Kidney (tissue), 22 donors: ENCODE measurements at places on chromosomes 3 and 15.

GRCh38 chr3:114223143-114223542 lies 14.2 kb downstream of the ZNF80 start:
- no peak for DNase-seq

- DNase-seq: peak; percentile 39
These were observed 543.4 kb downstream of the GBE1 start for GRCh38 chr3:81218023-81218422.

DNA sequence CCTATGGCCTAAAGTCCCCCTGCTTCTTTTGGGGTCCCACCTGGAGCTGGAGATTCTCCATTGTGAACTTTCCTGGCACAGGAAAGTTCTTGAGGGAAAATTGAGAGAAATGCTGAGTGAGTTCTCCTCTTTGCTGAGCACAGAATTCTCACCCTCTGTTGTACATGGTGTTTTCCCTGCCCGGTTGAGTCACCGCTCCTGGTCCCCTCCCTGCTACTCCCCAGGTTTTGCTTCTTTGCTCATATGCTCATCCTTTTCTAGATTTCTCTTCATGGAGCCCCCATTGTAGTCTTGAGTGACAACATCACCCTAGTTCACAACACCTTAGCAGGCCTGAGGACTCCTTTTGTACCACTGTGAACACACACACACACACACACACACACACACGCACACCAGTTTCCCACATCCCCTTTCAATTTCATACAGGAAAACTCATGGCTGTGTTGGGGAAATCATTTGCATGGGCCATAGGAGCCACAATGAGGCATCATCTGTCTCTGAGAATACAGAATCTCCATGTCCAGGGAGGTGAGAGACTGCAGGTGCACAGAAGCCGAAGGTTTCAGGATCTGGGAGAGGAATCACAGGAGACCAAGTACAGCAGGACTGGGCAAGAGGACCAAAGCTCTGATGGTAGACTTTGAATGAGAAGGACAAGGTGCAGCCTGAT lies 585.3 kb downstream of the GOLGA6L6 start:
- DNase-seq: no peak

DNA sequence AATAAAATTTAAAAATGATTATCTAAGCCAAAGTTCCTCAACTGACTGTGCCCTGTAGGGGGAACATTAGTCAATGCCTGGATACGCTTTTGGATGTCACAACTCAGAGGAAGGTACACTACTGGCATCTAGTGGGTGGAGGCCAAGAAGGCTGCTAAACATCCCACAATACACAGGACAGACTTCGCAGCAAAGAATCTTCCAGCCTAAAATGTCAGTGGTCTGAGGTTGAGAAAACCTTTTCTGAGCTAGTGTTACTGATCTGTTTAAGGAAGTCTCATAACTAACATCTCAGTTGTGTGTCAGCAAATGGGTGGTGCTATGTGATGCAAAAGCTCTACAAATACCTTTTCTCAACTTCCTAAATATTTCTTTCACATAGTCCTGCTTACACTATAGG lies 20.9 kb upstream of the LDHAL6B start:
- DNase-seq: no peak

- DNase-seq: no peak
These were observed 3.7 kb upstream of the ALPK3 start for GRCh38 chr15:84813435-84813834.

GRCh38 chr3:119856695-119857094 lies 74.8 kb downstream of the NR1I2 start:
- no peak for DNase-seq

GRCh38 chr3:2153053-2153452 lies 54.4 kb downstream of the CNTN4 start:
- DNase-seq: no peak

- no peak for DNase-seq
These were observed 303.2 kb upstream of the SOX14 start for GRCh38 chr3:137460944-137461343.

DNA sequence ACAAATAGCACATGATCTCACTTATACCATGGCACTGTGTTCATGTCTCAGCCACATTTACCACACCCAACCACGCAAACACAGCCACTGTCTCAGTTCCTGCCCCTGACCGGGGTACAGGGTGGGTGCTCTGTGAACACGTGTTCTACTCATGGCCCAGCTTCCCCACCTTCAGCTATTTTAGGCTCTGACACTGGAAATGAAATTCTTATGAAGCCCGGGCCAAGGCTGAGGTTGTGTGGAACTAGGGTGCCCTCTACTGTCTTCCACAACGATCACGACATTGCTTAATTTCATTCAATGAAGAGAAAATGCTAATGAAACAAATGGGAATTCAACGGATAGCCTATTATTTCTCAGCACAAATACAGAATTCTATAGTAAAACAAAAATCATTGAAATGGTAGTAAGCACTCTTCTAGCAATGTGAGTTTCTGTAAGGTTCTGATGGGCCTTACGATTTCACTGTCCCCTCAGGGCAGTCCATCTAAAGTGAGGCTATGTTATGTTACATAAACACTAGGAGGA lies 2.1 kb upstream of the GABRA5 start:
- peak; percentile 66 for DNase-seq

DNA sequence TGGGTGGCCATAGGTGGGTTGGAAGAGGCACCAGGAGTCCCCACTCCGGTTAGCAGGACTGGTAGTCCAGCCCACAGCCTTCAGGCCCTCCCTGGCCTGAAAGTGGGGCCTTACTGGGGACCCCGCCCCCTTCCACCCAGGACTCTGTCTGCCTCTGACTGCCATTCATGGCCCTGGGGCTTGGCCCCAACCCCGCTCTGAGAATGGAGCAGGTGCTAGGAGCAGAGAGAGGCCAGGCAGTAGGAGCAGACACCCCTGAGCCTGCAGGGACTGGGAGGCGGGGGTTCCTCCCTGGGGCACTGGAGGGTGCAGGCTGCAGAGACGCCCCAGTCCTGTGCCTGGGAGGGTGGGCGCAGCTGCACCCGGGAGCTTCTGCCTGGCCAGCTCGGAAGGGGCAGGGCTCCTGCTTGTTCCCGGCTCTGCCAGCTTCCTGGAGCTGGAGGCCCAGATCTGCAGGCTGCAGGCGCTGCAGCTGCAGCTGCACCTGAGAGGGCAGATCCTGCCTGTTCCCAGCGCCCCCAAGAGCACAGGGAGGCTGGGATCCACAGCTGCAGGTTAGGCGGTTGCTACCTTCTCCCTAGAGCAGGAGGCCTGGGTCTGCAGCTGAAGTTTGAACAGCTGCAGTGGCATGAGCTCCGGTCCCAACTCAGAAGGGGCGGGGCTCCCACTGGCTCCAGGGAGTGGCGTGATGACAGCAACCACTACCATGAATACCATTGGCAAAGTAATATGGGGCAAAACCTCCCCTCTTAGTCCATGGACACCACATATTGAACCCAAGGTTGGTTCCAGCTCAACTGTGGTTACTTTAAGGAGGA lies 194.7 kb downstream of the SQOR start:
- DNase-seq: no peak

DNA sequence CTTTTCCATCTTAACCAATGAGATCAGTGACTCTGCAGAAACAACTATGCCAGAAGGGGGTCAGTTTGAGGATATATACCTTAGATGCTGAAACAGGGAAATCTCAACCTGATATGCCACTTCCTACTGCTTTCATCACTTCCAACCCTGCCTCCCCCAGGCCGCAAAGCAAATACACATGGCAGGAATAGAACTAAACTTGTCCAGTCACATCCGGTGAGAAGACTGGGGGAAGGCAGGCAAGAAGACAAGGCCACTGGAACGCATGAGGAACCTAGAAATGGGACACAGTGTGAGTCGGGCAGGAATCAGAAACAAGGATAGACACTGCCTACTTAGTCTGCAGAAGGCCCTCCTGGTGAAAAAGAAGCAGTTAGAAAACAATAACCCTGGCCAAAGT lies 90.6 kb downstream of the MYO5A start:
- DNase-seq: no peak

DNA sequence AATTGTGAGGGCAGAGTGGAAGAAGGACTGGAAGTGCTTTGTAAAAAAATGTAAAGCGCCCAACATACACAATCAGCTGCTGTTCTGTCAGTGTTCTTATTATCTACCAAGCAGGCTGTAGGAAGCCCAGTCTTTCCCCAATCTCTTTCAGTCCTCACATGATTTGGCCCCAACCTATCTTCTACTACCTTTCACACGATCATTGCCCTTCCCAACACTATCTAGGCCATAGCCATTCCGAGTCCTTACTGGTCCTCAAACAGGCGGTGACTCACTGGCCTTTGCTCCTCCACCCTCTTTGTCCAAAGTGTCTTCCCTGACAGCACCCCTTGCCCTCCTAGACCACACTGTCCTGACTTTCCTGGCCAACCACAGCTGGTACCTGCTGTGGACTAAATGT lies 861 bp upstream of the RFT1 start:
- DNase-seq: no peak

DNA sequence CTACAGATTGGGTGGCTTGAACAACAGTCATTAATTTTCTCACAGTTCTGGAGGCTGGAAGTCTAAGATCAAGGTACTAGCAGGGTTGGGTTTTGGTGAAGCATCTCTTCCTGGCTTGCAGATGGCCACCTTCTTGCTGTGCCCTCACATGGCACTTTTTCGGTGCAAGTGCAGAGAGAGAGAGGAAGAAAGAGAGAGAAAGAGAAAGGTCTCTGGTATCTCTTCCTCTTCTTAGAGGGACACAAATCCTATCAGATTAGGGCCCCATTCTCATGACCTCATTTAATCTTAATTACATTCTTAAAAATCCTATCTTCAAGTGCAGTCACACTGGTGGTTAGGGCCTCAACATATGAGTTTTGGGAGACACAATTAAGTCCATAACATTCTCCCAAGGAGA lies 167.1 kb downstream of the NFKBIZ start:
- no peak for DNase-seq

DNA sequence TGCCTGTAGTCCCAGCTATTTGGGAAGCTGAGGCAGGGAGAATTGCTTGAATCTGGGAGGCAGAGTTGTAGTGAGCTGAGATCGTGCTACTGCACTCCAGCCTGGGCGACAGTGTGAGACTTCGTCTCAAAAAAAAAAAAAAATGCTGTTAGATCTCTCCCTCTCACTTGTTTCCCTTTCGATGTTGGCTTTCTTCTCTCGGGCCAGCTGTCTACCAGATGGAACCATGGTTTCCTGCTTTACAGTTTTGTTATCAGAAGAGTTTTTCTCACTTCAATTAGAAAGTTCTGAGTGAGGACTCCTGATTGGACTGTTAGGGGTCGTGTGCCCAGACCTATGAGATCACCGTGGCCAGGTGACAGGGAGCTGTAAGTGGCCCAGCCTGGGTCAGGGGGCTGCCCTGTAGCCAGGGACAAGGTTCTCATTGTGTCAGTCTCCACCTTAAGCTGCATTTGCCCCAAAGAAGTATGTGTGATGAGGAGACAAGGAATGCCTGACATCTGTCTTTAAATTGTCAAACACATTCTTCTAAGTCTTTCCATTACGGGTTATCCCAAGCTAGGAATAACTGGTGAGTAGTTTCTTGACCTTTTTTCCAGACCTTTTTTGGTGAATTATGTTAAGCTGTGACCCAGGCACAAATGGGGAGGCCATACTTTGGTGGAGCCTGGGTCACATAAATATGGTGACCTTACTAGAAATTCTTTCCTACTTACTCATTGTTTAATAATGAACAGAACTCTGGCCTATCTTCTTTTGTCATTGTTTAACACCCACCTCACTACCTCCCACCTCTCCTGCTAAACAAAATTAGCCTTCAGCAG lies 25.2 kb downstream of the SNAPC5 start:
- no peak for DNase-seq

GRCh38 chr3:175308097-175308496 lies 449.0 kb downstream of the NAALADL2 start:
- DNase-seq: no peak

DNA sequence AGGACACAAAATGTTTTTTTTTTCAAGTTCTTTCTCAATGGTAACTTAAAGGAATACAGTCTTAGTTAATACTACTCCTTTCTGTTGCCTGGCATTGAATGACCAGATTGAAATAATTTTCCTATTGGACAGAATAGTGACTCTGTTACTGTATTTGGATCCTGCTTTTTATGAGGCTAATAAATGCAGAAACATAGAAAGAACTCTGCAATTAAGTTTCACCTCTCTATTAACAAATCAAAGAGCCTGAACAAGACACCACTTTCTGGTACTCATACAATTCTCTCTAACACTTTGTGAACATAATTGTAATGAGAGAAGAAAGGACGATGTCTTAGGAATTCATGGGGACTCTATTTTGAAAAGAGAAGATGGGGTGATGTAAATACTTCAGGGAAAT lies 308.4 kb upstream of the ROBO2 start:
- DNase-seq: no peak

DNA sequence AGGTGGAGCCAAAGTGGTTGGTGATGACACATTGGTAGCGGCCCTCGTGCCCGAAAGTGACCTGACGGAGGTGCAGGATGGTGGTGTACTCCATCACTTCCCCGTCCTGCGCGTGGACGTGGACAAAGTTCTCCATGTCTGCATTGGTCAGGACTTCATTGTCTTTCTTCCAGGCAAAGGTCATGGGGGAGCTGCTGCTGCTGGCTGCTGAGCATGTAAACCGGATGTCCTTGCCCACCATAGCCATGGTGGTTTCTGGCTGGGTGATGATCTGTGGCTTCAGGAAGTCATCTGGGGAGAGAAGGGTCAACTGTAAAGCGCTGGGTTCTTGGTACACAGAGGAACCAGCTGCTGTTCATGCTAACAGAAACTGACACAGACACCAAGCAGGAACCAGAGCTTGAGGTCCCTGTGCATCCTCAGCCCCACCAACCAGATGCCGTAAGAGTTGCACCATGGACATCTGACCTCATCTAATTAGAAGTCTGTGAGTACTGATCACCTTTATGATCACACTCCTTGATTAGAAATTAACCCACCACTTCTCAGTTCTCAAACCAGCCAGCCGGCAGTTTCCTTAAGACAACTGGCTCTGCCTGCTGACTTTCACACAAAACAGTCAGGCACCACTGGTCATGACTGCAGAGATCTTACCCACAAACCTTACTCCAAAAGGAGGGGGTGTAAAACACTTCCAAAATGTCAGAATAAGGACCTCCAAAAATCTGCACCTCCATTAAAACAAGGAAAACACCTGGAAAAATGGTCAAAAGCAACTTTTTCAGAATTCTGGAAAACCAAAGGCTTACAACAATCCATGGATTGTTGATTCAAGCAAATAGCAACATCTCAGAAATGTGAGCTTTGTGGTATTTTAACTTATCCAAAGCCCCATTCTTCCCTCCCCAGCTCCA lies 114.6 kb downstream of the LRIG1 start:
- DNase-seq: no peak

DNA sequence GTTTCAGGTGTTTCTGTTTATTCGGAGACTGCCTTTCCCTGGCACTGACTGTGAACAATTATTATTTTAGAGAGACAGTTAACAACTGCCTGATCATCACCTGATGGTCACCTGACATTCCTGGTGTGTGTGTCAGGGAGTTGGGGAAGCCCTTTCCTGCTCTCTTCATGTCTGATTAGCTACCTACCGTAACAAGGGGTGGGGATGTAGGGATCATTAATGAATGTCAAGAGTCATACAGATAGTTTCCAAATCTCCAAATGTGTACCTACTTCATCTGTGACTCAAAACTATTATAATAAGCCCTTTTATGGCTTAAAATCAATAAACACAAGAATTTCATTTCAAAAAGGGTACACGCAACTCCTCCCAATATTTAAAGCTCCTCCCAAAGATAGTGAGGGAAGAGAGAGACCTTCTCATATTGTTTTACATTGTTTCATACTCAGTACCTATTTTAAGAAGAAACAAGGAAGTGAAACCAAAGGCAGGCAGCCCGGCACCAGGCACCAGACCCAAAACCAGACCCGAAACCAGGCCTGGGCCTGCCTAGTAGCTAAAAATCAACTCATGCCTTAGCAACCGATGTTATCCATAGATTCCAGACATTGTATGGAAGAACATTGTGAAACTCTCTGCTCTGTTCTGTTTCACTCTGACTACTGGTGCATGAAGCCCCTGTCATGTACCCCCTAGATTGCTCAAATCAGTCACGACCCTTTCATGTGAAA lies 844.9 kb upstream of the ALCAM start:
- no peak for DNase-seq
